ENCODE measurements at places on chromosomes 2 and 18.

- H3K27ac ChIP-seq: no peak overlapping the region
- H3K4me1 ChIP-seq: peaks cover 21% of the 10 kb centered on the region
- DNase-seq: no peak
These were observed 115.3 kb upstream of the CXCR4 start for GRCh38 chr2:136233298-136233697.

GRCh38 chr2:212112401-212112800 lies 426.2 kb downstream of the ERBB4 start:
- no peak overlapping the region for H3K4me3 ChIP-seq
- no peak for DNase-seq
- no peaks in the 10 kb centered on the region for H3K27me3 ChIP-seq
- H3K27ac ChIP-seq: no peak overlapping the region

GRCh38 chr2:65265671-65266045 lies 38.0 kb downstream of the ACTR2 start:
- no peak overlapping the region for H3K27ac ChIP-seq
- H3K4me3 ChIP-seq: no peak overlapping the region
- no peaks in the 10 kb centered on the region for H3K27me3 ChIP-seq
- peaks cover 79% of the 10 kb centered on the region for H3K36me3 ChIP-seq
- no peaks in the 10 kb centered on the region for H3K4me1 ChIP-seq

DNA sequence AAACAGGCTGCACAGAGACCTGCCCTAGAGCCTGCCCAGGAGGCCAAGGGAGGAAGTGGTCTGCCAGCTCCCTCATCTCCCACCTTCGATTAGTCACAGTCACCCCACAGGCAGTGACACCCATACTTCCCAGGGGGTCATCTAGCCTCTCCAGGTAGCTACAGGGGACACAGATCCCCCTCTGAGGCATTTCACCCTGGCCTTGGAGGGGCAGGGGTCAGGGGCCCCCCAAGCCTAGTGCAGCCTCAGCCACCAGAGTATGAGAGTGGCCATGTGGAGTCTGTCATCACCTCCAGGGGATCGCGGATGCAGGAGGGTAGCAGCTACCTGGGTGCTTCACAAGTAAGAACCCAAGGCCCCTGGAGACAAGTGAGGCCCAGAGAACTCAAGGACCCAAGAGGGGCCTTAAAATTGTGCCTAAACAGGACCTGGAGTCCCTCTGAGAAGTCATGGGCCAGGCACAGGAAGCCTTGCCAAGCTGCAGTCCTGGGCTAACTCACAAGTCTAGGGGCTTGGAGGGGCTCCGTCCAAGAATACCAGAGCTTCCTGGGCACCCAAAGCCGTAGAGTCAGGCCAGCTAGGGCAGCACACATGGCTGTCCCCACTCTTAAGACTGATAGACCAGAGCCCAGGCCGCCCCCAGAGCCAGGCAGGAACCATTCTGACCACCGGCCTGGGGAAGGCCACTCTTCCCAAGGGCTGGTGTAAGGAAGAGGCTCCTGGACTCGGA lies 354.3 kb upstream of the ID2 start:
- peaks cover 34% of the 10 kb centered on the region for H3K4me1 ChIP-seq
- peak overlapping the region; percentile 61 for H3K27ac ChIP-seq
- DNase-seq: no peak
- H3K36me3 ChIP-seq: no peaks in the 10 kb centered on the region
- H3K27me3 ChIP-seq: no peaks in the 10 kb centered on the region
- H3K4me3 ChIP-seq: no peak overlapping the region

DNA sequence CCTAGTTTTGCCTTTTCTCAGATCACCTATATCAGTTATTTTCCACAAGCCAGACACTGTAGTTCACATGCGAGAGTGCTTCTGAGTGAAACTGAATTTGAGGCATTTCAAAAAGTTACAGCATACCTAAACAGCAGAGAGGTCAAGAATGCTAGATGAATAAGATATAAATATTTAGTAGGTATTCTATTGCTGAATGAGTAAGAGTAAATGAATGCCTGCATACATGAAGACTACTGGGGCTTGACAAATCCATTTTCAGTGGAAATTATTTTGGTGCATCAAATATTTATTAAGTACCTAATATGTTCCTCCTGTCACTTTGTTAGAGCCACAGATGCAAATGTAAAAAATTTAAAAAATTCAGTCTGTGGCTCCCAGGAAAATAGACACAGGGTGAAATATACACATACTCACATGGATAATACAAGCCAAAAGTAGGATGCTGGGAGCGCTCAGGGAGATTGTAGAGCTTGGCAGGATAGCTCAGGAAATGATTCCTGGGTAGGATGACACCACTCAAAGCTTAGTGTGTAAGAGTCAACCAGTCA lies 27.6 kb upstream of the CDC42EP3 start:
- H3K4me1 ChIP-seq: no peaks in the 10 kb centered on the region
- H3K27me3 ChIP-seq: no peaks in the 10 kb centered on the region
- no peaks in the 10 kb centered on the region for H3K36me3 ChIP-seq
- H3K27ac ChIP-seq: no peak overlapping the region
- no peak overlapping the region for H3K4me3 ChIP-seq

- no peaks in the 10 kb centered on the region for H3K4me1 ChIP-seq
- DNase-seq: no peak
- no peak overlapping the region for H3K27ac ChIP-seq
These were observed 82.0 kb upstream of the FSHR start for GRCh38 chr2:49236316-49236715.

DNA sequence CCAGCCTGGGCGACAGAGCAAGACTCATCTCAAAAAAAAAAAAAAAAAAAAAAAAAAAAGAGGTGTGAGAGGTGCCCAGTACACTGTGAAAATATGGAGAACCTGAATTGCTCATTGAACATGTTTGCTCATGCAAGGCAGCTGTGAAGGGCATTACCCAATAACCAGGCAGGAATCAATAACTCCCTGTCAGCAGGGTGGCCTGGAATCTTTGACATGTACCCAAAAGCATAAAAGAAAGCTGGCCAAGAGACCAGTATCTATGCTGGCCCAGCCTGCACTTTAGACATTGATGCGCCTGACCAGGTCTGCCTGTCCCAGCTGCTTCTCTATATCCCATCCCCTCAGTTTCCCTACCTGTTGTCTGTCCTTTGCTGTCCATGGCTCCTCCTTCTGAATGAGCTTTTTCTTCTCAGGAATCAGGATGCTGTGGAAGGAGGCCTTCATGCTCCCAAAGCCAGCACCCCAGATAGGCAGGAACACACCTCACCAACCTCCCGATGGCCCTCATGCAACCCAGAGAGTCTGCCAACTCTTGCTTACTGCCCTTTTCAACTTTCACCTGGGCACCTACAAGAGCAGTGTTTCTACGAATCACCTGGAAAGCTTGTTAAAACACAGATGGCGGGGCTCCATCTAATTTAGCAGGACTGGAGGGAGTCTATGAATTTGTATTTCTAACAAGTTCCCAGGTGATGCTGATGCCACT lies 83.4 kb upstream of the PPP1CB start:
- H3K27me3 ChIP-seq: no peaks in the 10 kb centered on the region
- no peaks in the 10 kb centered on the region for H3K4me1 ChIP-seq
- no peak for DNase-seq
- no peak overlapping the region for H3K4me3 ChIP-seq
- H3K27ac ChIP-seq: no peak overlapping the region
- H3K36me3 ChIP-seq: no peaks in the 10 kb centered on the region

- H3K36me3 ChIP-seq: no peaks in the 10 kb centered on the region
- no peaks in the 10 kb centered on the region for H3K4me1 ChIP-seq
- H3K4me3 ChIP-seq: no peak overlapping the region
- DNase-seq: no peak
These were observed 112.4 kb downstream of the CD8B2 start for GRCh38 chr2:106599540-106599939.

GRCh38 chr2:48114256-48114655 lies 208.0 kb upstream of the FBXO11 start:
- H3K36me3 ChIP-seq: no peaks in the 10 kb centered on the region
- H3K4me1 ChIP-seq: peaks cover 57% of the 10 kb centered on the region
- DNase-seq: peak; percentile 93
- no peaks in the 10 kb centered on the region for H3K27me3 ChIP-seq

DNA sequence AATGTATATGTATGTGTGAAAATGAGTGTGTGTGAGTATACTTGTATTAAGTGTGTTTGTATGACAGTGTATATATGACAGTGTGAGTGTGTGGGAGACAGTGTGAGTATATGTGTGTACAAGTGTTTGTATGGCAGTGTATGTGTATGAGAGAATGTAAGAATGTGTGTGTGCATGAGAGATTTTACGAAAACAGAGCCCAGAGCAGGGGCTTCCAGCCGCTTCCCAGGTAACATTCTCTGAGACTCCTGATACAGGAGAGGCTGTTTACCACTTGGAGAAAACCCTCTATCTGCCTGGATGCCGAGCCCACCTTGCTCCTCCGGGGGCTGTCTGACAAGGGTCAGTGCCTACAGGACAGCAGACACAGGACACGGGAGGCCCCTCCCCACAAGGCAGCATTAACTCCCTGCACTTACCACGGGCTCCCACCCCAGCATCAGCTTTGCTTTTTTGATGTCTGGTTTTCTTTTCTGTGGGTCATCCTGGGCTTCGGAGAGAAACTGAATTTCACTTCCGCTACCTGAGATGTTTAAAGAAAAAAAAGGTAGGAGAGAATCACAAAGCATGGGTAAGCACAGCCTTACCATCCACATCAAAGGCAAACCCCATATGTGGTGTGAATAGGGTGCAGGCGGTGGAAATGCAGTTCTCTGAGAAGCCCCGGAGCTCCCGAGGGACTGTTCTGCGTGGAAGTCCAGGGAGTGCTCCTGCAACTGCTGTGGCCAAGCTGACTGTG lies 97.6 kb downstream of the UXS1 start:
- no peak overlapping the region for H3K27ac ChIP-seq
- no peak overlapping the region for H3K4me3 ChIP-seq

DNA sequence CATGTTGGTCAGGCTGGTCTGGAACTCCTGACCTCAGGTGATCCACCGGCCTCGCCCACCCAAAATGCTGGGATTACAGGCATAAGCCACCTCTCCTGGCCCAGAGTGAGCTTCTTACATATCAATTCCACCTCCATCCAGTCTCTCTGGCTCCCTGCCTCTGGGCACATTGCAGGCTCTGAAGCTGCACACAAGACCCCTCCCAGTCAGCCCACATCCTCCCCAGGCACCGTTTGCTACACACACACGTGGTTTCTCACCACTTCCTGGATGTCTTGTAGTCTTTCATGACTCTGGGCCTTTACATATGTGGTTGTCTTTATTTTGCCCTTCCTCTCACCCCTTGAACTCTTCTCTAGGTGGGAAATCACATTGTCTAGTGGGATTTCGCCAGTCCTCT lies 64.0 kb upstream of the CABLES1 start:
- peak overlapping the region; percentile 55 for H3K27ac ChIP-seq
- no peaks in the 10 kb centered on the region for H3K36me3 ChIP-seq
- peak; percentile 77 for DNase-seq
- no peaks in the 10 kb centered on the region for H3K27me3 ChIP-seq

DNA sequence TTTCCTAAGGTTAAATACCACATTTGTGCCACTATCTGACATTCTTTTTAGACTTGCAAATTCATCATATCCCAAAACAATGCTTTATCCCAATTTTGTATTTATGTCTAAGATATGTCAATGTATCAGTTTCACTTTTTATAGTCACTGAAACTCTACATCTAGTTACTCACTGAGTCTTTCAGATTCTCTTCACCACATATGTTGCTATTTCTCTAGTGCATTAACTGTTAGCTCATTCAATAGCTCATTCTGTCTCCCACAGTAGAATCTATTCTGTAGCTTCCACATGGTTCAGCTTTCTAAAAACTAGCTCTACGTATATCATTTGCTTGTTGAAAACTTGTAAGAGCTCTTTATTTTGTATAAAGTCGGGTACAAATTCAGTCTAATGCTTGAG lies 1420.6 kb upstream of the NXPH2 start:
- no peaks in the 10 kb centered on the region for H3K27me3 ChIP-seq
- no peak overlapping the region for H3K27ac ChIP-seq
- no peaks in the 10 kb centered on the region for H3K36me3 ChIP-seq
- H3K4me1 ChIP-seq: no peaks in the 10 kb centered on the region
- no peak overlapping the region for H3K4me3 ChIP-seq
